Stimulated activated CD4-positive, alpha-beta T cell treated with anti-CD3 and anti-CD28 coated beads, Interleukin-1b, Interleukin-23, amount 100 ng/mL, for 48 hours (primary cell): ENCODE measurements at places on chromosomes 11 and 22.

DNA sequence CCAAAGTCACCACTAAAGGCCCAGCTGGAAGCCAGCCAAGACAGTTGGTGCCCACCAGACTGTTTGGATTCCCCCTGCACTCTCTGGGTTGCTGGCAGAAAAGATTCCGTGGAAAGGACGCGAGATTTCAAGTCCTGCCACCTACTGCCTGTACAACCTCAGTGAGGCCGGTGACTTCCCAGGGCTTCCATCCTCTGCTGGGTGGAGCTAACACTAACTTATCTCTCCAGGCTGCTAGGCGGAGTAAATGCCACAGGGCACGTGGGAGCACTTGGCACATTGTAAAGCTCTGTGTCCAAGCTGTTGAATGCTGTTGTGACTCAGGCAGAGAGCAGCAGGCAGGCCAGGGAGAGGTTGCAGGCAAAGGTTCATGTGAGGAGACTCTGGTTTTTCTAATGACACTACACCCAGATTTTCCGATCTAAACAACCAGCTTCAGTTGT is 50.9 kb upstream of the CDON start:
- no peak for DNase-seq

DNA sequence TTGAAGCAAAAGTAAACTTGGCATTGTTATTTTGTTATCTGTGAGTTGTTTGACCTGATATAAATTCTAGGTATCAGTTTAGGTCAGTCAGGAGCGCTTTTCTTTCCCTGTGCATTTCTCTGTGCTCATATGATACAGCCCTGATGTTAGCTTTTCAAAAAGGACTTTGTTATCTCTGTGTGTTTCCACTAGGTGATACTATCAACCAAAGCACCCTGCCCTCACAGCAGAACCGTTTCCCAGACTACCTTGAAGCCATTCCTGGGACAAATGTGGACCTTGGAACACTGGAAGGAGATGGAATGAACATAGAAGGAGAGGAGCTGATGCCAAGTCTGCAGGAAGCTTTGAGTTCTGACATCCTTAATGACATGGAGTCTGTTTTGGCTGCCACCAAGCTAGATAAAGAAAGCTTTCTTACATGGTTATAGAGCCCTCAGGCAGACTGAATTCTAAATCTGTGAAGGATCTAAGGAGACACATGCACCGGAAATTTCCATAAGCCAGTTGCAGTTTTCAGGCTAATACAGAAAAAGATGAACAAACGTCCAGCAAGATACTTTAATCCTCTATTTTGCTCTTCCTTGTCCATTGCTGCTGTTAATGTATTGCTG is 87.7 kb upstream of the BIRC3 start:
- no peak for DNase-seq

GRCh38 chr22:28582806-28583205 is 96.8 kb downstream of the TTC28 start:
- DNase-seq = no peak

DNA sequence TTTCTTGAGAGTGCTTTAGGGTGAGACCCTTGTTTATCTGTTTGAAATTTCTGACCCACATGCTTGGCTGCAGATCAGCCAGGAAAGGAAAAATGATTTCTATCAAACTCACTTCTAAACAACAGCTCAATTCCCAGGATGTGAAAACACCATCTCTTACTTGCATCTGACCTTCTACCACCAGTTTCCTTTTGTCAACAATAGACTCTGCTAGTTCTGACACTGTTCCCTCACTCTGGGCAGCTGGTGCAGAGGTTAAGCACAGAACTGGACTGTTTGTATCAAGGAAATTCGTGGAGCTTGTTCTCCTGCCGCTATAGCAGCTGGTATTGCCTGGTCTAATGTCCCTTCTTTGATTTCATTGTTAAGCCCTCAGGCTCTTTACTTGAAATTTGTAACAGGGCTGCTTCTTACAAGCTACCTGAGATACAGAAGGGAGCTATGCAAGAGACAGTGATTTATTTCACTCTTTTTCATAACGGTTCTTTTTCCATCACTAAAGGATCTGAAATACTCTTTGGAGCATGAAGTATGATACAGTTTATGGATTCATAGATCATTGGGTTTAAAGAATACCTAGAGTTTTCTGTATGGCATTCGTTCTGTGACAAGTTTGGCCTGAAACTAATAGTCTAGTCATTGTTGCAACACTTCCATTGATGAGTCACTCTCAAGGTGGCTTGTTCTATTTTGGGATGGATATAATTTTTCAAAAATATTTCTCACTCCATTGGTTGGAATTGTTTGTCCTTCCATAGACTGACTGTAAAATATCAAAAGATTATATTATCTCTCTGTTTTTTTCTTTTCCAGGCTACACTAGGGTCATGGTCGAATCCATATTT is 178.2 kb upstream of the ZC3H12C start:
- no peak for DNase-seq

DNA sequence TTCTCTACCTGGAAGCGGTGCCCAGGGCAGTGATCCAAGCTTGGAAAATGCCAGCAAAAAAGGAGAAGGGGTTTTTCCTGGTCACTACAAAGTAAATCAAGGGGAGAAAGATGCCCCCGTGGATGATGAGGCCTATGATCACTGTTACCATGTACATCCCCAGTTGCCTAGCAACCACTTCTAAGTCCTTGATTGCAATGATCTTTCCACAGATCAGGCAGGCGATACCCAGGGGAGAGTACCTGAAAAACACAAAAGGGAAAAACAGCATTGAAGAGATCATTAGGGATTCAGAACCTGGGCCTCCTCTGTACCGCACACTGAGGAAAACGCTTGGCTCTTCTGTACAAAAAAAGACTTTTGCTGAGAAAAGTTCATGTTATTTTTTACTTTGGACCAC is 127.1 kb downstream of the SLC1A2 start:
- no peak for DNase-seq

DNA sequence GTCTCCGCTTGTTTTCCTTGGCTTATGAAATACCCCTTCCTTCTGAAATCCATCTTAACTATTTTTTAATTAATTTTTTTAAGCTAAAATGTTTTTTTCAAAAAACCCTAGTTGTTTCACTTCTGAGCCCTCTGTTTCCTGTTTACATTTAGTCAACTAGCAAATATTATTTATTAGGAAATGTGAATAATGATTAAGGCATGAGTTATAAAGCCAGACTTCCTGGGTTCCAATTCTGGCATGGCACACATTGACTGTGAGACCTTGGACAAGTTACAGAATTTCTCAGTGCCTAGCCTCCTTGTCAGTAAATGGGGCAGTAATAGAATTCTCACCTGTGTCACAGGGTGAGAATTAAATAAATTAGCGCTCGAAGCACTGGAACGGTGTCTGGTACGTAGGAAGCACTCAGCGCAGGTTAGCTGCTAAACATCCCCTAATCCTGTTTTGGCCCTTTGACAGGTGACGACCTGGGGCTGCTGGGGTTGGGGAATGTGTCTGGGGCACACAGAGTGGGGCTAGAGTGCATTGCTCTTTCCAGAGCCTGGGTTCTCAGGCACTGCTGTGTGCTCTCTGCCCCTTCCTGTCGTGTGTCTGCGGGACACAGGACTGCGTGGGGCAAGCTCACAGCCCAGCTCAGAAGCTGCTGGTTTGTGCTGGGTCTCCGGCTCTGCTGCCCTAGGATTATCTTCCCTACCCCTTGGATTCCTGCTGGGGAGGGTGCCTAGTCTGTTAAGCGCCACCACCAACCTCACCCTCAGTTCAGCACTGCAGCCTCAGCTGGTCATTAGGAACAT is 13.1 kb downstream of the PANX1 start:
- DNase-seq = no peak

- no peak for DNase-seq
Observed at GRCh38 chr11:104916442-104916841, 18.2 kb upstream of the CASP12 start.

DNA sequence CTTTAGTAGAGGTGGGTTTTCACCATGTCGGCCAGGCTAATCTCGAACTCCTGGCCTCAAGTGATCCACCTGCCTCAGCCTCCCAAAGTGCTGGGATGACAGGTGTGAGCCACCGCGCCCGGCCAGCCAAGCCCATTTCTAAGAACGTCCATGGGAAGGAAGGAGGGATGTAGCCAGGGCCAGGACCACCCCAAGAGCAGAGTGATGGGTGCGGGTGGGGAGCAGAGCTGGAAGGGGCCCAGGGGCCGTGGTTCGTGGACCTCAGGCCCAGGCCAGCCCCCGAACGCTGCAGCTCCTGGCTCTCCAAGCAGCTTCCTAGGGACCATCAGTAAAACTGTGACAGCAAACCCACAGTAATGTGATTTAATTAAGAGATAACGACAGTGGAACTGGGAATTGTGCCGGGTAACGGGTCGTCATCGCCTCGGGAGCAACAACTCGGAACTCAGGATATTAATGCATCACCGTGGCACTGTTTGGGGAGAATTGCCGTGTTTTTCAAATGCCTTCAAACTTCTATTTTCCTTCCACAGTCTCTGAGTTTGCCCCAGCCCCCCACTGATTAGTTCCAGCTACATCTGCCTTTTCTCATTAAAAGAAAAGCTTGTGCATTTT is 74.3 kb downstream of the BRD1 start:
- no peak for DNase-seq

DNA sequence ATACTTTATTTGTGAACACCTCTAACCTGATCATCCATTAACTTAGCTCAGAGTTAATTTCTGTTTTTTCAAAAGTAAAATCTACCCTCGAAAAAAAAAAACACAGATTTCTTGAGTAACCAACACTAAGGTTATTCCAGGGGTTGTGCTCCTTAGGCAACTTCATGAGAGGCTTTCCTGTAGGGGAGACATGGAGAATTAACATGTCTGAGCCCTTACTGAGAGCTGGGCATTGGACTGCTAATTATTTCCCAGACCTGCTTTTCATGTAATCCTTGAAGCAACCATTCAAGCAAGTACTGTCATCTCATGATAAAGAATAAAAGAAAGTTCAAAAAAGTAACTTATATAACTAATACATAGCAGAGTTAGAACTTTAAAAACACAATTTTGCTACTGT is 13.5 kb upstream of the UPB1 start:
- DNase-seq = no peak

DNA sequence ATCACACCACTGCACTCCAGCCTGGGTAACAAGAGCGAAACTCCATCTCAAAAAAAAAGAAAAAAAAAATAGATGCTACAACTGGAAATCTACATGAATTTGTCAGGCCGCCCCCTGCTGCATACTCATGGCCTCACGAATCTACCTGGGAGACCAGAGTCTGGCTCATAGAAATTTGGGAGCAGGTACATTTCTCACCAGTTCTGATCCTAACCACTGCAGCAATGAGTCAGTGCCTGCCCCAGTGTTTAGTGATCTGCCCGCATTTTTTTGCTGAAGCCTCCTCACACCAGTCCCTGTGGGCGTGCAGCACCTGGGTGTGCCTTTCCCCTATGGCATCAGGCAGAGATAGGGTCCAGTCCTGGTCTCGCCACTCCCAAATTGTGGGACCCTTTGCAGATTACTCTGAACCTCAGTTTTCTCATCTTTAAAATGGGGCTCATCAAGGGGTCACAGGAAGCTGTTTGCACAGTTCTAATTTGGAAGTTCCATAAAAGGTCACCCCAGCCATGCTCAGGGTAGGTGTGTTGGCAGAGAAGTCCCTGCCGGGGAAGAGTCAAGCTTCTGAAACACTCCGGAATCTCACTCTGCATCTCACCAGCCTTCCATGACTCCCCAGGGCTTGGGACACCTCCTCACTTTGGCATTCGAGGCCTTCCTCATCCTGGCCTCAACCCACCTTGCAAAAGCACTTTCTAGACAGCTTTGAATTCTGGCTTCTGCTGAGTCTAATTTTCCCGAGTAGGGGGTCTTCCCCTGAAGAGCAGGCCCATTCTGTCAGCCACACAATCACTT is 39.3 kb upstream of the LINC01488 start:
- DNase-seq = no peak

- DNase-seq = no peak
Observed at GRCh38 chr22:43390872-43391271, 20.9 kb upstream of the MPPED1 start.

DNA sequence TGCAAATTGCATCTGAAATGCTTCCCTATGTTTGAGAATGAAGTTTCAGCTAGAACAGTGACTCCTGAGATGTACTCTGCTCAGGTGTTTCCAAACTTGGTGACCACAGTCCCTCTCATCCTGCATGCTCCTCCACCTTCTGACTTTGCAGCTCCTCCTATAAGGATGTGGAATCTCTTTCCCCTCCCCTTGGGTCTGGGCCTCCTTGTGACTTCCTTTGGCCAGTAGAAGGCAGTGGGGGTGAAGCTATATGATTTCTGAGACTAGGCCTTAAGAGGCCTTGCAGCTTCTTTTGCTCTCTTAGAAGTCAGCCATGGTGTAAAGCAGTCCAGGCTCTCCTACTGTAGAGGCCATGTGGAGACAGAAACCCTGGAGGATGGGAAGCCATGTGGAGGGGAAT is 50.7 kb downstream of the CSF2RB start:
- DNase-seq = no peak
